Mesenchymal stem cell (in vitro differentiated cells and primary cell): ENCODE measurements at places on chromosomes 5 and 9.

GRCh38 chr5:2128686-2129355 lies 246.1 kb upstream of the IRX4 start:
- DNase-seq, result no peak

DNA sequence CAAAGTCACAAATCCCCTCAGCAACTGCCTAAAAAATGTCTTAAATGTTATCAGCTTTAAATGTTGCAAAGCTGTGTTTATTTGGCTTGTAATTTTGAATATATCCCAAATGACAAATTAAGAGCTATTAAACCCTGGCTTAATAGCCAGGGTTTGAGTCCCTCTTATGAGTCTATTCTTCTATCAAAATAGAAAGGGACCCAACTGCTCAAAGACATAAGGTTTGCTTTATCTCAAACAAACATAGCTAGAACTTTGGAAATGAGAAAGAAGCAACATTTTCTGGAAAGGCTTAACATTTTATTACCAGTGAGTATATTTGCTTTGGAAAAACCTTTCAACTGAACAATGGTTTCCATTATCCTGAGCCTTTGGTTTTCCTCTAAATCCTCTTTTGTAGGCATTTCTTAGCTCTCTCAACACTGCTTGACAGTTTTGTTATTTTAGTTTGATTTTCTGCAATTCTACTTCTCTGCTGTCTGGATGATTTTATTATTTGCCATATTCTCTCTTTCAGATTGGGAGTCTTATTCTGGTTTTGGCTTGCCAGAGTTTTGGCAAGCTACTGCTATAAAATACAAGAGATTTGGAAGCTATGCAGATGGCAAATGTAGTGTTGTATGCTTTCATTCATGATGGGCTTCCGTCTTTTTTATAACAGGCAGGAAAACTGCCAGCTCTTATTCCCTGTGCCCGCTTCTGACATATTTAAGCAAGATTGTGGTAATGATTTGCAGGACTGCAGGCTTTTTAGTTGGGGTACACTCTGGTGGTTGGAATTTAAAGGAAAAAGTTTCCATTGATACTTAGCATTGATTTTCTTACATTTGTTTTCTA lies 734.9 kb downstream of the DTWD2 start:
- DNase-seq, result no peak

GRCh38 chr5:125415126-125415525 lies 668.7 kb upstream of the ZNF608 start:
- DNase-seq, result no peak

GRCh38 chr5:134525683-134526482 lies 413 bp downstream of the JADE2 start:
- peak; percentile 88 for DNase-seq

DNA sequence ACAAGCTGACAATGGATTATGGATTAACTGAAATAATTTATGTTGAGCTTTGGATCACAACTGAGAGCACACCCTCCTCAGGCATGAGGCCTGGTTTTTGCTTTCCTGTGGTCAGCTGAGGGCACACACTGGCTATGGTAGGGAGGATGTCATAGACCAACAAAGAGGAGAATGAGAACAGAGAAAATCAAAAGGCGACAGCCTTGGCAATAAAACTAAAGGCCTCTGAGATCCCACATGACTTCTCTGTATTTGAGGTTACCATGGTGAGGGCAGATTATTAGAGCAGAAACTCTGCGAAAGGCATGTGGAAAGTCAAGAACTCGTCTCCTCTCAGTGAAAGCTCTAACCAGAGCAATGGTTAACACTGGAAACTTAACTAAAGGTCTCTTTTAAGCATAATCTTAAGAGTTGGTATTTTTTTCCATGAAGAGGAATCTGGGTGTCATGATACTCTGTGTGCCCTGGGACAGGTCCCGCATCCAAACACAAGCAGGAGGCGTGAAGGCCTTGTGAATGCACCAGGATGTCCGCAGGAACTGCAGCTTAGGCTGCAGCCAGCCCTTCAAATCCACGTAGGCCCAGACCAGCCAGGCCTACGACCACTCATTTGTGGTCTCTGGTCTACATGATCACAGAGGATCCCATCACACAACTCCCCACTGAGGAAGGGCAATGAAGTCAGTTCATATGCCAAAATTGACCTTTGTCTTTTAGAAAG lies 12.4 kb upstream of the MEIKIN start:
- DNase-seq, result no peak

DNA sequence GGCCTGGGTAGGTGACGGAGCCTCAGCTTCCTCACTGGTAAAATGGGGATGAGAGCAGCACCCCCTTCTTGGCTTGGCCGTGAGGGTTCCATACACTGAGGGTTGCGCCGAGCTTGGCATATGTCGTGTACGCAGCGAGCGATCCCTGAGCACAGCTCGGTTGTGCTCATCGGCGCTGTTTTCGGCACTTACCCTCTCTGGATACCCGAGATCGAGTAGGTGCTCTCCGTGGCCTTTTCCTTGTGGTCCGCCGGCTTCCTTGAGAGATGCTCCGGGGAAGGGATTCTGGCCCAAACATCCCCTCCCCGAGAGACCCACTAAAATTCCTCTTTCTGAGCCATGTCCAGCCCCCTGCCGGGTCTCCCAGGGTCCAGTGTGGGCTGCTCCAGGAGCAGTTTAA lies 40.0 kb upstream of the HMCN2 start:
- DNase-seq, result no peak

DNA sequence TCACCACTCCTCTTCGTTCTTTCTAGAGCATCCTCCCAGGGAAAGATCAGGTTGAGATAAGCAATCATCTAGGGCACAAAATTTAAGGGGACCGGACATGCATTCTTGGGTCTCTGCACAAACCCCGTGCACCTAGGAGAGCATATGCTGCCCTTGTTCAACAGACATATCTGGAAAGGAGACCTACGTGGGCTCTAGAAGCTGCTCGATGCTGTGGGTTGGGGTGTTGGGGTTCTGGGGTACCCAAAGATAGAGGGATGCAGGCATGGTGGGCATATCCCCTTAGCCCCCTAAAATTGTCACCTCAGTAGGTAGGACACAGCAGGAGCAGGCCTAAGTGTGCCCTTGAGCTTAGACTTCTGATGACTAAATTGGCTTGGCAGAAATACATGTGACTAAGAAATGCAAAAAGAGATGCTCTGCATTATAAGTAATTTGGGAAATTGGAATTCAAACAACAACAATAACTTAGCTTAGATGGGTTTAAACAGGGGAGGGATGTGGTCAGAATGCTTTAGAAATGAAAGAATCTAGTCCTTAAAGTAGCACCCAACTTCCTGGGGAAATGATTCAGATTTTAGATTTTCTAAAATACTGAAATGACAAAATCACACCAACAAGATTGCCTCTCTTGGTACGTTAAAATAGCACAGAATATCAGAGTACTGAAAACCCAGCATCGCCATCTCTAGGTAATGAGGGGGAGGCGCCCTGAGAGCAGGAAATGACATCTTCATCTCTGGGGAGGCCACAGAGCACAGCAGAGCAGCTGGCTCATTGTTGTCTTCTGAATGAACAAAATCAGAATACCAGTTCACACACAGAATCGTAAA lies 172.3 kb downstream of the GNA14 start:
- no peak for DNase-seq

DNA sequence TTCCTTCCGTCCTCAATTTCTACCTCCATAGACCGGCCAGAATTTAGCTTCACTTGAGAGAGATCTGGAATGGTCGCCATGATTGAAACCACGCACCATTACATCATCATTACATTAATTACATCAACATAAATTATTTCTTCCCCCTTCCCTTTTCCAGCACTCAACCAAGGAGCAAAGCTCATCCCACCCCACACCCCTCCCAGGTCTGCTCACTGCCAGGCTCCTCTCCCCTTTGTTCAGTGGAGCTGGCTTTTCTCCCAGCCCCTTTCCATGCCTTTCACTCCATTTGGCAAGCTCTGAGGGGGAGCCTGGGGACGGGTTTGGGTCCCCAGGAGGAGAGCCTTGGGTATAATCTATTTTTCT lies 8.4 kb downstream of the RACK1 start:
- DNase-seq, result no peak

DNA sequence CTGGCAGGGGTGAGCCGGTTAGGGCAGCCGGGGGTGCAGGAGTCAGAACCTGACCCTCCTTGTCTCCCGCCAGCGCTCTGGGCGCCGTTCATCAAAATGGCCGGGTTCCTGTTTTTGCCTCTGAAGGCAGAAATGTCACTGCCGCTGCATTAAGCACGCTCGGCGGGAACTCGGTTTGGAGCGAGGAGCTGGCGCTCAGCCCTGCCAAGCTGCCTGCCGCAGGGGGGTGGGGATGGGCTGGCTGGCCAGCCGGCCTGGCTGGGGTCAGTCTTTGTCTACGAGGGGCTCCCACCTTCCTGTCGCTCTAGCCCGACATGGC lies 63.7 kb downstream of the CXXC5 start:
- DNase-seq, result no peak

DNA sequence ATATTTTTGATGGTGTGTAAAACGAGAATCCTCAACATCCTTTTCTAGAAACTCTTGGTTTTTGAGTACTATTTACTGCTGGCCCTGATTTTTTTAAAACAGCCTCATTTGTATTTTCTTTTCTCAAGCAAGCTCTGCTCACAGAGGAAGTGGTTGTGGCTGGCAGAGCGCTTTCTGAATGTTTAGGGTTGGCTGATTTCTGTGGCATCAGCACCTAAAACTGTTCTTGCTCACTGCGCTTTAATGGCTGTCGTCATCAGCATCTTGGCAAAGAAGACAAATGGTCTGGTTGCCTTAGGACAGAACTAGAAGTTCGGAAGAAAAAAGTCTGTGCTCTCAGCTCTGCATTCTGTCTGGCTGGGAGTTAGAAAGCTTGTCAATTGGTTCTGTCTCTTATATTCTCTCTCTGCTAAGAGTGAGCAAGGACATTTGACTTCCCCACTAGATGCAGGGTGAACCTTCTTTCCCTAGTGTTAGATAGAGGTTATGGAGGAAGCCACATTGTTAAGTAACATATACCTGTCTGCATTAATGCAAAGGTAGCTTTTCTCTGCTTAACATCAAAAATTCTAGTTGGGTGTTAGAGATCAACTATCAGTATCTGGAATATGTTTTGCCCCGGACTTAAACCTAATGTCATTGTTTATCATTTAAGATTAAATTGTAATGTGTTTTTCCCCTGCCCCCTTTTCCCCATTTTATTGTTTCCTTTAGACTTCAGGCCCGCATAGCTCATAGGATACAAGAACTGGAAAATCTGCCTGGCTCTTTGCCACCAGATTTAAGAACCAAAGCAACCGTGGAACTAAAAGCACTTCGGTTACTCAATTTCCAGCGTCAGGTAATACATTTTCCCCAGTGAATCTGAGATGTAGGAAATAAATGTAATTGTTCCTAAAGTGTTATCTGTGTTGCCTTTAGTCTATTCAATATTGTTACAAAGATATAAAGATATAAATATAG lies 39.0 kb downstream of the SMARCA2 start:
- peak; percentile 22 for DNase-seq

DNA sequence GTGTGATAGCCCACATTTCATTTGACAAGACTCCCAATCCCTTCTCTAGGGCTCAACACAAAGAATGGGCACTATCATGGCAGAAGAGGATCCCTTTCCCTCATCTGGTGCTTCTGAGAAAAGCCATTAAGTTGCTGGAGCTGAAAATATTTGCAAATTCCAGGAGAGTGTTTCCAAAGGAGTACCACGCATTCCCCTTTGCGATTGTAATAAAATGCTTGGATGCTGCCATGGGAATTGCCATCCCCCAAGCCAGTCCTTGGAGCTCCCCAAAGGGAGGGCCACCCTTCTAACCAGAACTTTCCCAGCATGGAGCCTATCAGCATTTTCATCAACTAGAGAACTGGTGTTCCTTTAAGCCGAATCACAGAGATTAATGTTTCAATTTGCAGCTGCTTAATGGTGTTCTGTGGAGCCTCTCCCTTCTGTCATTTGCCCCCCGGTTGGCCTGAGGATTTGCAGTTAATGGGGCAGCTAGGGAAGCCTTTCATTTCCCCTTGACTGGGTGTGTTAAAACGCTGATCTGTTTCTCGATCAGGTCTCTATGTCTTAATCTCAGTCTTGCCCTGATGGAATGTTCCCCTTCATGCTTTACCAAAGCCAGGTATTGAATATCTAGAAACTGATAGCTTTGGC lies 133.0 kb downstream of the ENC1 start:
- no peak for DNase-seq

DNA sequence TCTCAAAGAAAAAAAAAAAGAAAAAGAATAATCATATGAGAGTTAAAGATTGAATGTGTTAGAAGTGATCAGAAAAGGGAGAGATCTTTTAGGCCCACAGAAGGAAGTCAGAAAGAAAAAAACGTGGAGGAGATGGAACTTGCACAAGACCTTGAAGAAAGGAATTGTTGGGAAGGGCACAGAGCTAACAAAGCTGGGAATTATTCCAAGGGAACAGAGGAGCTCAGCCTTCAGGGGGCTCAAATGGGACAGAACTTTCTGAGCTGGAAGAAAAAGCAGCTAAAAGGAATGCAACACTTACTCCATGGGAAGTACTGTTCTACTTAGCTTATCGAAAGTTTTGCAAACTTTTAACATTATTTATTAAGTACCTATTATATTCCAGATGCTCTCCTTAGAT lies 153.4 kb upstream of the ADRA1B start:
- no peak for DNase-seq

- DNase-seq, result peak; percentile 25
Measured at GRCh38 chr9:126703002-126703865, 89.5 kb downstream of the LMX1B start.

DNA sequence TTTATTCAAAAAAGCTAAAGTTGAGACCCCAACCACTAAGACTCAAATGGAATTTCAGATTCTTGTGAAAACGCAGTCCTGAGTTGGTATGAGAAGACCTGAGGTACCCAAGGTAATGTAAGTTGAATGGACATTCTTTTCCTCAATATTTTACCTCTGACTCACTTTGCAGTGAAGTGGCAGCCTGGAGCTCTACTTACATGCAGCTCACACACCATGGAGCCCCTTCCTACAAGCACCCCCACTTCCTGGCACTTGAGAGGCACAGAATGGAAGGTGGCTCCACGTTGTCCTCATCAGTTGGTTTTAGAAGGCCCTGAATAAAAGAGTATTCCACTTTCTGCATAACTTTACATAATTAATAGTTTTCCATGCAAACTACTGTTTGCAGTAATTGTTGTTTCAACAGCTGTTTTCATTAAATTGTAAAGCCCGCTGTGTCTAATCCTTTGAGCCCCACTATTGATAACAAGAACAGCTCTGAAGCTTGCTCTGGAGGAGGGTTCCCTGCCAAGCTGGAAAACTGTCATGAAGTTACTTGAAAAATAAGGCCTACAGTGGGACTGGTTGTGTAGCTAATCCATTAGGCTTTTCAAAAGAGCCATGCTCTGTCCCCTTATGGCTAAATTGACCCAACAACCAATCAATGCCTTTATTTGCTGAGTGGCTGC lies 102.2 kb upstream of the SPATA31D4 start:
- no peak for DNase-seq
